Left renal pelvis (tissue), 4 donors: ENCODE measurements at places on chromosomes 11 and 22.

DNA sequence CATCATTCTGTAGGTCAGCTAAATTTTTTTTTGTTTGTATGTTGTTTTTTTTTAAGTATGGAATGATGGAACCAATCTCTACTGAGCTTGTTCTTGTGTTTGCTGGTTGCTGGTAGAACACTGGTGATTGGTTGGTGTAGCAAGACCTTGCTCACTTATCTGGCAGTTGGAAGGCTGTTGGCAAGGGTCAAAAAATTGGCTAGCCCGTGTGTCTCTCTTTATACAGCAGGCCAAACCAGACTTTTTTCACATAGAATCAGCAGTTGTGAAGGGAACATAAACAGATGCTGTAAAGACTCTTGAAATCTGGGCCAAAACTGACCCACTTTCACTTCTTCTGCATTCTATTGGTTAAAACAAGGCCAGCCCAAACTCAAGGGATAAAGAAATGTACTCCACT, 2026.5 kb downstream of the LRRC4C start:
- no peak for DNase-seq

DNA sequence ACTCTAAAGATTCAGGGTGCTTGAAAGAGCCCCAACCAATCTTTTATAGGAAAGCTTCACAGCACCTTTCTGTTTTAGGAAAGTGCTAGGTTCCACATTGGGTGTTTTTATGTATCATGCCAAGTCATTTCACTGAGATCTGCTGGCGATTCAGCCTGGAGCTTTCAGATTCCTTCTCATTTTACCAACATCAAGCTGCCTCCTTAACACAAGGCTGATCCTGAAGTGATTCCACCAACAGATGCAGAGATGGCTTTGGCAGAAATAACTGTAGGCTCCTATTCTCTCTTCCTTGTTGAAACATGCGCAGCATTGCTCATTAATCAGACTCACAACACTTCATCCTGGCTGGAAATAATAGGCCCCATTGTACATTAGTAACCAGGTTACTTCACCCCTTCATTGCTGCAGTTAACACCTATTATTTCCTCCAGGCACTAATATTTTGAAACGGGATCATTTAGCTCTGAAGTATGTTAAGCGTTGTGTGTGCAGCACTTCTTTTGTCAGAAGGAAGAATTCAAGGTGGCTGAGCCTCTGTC, 89.0 kb downstream of the OPCML start:
- DNase-seq = no peak

DNA sequence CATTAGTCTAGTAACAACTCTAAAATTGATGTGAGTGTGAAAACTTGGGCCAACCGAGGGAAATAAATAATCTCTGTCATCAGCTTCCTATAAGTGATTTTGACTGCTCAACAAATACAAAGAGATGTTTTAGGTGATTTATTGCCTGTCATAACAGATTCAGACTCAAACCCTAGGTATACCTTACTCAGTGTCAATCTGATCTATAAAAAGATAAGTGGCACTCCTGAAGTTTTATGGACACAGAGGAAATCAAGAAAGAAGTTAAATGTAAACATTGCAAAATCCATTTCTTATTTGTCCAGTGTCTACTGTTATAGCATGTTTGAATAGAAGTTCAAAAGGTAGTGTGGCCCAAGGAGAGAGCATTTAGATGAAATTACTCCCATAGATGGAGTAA, 30.4 kb upstream of the TYR start:
- no peak for DNase-seq

DNA sequence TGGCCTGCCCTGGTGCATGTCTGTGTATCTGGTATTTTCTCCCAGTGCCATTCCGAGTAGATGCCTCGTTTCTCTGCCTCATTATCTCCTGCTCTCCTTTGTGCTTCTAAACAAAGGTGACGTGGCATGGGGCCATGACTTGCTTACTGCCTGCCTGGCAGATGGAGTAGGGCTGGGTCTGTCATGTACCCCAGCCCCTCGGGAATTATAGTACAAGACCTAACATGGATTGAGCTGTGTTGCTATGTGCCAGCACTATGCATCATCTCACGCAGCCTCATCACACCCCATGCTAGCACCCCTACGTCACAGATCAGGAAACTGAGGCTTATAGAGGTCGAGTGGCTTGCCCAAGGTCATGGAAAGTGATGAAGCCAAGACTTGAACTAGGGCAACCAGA, 88.1 kb downstream of the GALNT18 start:
- DNase-seq = no peak

DNA sequence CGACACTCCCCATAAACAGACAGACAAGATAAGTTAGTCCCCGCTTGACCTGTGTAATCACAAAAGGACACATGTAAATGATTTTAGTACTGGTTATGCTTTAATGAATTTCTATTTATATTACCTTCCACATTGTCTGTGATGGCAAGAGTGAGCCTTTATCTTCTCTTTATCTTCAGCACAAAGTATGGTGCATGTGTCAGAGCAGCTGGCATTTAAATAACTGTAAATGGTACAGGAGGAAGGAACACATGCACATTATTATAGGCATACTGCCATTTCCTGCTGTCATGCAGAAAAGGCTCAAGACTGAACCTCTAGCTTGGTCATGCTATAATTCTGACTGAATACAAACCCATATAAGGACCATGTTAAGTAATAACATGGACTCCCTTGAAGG, 1342.7 kb upstream of the TENM4 start:
- DNase-seq = no peak

- no peak for DNase-seq
Measured at GRCh38 chr11:56848141-56848809, 99.8 kb upstream of the OR9G4 start.

- DNase-seq = no peak
Measured at GRCh38 chr22:23833911-23834317, 4.9 kb downstream of the DERL3 start.

DNA sequence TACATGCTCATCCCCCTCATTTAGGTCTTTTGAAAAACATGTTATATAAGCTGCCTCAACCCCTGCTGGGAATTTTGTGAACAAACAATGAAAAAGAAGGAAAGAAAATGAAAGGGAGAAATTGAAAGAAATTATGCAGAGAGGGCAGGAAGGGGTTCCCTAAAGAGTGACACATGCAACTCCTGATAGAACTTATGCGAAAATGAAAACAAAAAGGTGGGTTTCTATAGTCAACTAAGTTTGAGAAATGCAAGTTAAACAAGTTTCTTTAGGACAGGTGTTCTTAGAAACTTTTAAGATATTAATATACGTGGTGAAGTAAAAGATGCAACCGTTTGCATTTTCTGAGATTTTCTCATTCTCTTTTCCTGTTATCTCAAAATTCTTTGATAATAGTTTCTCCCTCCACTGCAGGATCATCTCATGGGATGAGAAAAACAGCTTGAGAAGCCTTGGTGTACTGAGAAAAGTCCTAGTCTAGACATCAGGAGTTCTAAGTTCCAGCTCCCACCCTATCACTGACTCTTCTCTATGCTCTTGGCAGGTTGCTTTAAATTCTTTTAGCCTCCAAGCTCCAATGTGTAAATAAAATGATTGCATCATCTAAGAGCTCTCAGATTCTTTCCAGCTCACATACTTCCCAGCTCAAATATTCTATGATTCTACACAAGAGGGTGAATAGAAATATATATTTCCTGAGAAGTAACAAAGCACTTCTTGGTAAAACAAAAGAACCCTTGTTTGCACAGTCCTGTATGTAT, 109.2 kb downstream of the FAM76B start:
- no peak for DNase-seq
